ENCODE measurements at places on chromosomes 6 and 20.

- DNase-seq = no peak
Measured at GRCh38 chr6:4159491-4159890, 24.1 kb upstream of the ECI2 start.

- DNase-seq = no peak
Measured at GRCh38 chr6:71589254-71589653, 297.1 kb upstream of the RIMS1 start.

GRCh38 chr6:169292338-169293124, 38.9 kb upstream of the THBS2 start:
- DNase-seq = no peak

DNA sequence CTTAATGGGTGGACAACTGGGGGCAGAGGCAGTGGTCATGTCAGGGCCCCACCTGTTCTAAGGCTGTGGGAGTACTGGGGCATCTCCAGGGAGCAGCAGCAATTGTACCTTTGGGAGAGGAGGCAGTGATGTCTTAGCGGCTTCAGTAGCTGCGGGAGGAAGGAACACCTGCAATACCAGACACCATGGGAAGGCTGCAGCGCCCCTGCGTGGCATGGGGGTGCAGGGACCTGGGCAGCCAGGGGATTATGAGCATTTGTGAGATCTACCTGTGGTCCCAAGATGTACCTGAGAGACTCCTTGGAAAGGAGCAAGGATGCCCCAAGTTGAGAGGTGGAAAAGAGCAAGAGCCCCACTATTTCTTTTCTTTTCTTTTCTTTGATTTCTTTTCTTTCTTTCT, 112.1 kb upstream of the GPR6 start:
- no peak for DNase-seq

DNA sequence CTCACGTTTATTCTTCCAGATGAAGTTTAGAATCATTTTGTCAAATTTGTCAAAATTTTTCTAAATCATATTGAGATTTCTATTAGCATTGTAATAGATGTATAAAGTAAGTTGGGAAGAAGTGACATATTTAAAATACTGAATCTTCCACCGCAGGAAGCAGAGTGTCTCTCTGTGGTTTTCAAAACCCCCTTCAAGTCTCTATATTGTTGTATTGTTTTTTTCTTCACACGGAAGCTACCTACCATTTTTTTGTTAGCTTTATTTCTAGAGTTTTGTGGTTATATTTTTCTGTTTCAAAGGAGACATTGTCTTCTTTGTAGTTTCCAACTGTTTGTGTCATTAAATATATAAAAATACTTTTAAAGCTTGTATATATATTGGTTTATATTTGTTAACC, 188.6 kb downstream of the ZDHHC14 start:
- peak; percentile 42 for DNase-seq

GRCh38 chr6:134467620-134468019, 149.7 kb upstream of the SGK1 start:
- no peak for DNase-seq

DNA sequence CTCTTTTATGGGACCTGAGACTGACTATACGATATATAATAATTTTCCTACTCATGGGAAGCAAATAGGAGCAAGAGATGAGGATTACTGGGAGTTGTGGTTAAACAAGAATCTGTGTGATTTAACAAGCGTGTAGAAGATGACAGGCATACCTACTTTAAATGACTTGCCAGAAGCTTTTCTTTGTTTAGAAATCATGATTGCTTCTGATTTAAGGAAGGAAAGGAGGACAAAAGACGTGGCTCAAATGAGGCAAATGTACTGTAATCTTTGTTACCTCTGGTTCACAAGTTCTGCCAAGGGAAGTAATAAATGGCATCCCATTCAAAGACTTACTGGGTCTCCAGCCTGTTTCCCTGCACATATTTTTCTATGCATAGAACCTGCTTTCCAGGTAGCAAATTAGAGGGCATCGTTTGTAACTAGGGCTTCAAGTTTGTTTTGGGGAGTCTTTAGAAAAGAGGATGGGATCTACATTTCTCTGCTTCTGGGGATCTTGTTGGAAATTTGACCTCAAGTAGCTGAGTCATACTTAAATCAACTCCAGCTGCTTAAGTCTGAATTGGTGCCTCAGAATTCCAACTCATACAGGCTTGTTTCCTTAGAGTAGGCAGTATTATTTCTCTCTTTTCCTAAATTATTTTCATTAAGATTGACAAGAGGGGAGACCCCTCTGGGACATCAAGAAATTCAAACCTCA, 2.9 kb upstream of the TRMT11 start:
- no peak for DNase-seq

- DNase-seq = no peak
Measured at GRCh38 chr20:57263801-57264792, 2.3 kb downstream of the BMP7 start.

GRCh38 chr6:123509112-123509511, 127.6 kb downstream of the TRDN start:
- no peak for DNase-seq

GRCh38 chr20:5657876-5658200, 92.4 kb upstream of the SHLD1 start:
- no peak for DNase-seq

DNA sequence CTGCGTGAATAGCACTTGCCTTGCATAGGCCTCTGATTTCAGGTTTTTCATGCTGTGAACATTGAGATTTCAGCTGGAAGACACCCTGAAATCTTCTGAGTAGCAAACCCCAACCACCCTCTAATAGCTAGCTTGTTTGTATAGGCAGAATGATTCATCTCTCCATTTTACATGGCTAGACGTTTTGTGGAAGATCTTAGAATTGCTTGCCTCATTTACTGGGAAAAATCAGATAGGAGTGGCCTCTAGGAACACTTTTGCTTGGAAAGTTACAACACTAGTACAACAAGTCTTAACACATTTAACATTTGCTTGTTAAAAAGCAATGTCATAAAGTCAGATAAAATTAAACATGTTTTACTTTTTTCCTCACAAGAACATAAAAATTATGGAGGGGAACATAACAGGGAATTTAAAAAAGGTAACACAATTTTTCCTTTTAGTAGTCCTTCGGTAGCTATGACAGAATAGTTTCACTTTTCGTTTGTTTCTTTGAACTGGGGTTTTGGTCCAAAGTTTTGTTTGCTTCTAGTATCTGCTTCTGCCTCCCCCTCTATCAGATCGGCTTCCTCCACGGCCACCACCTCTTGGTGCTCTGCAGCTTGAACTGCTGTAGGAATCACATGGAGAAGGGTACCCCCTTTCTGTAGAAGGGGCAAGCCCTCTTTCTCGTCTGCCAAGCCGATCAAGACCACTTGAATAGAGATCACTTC, 102.2 kb upstream of the PTCHD4 start:
- DNase-seq = no peak

- DNase-seq = no peak
Measured at GRCh38 chr6:28807682-28808280, 116.0 kb downstream of the TRIM27 start.

- DNase-seq = no peak
Measured at GRCh38 chr6:158638324-158638854, 6.2 kb downstream of the DYNLT1 start.

DNA sequence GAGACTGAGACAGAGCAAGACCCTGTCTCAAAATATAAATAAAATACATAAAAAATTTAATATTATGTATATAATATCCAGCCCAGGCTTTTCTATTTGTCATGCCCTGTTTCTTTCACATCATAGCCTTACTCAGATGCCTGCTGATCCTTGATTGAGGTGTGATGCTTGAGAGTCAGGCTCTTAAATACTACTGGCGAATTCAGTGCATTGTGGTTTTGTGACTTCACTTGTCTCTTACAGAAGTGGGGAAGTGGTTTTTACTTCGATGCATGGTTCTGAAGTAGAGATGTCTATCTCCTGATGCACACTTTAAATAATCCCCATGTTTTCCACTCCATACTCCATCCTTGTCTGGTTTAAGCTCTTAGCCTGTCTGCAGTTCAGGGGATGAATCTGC, 29.1 kb downstream of the ASXL1 start:
- peak; percentile 60 for DNase-seq

DNA sequence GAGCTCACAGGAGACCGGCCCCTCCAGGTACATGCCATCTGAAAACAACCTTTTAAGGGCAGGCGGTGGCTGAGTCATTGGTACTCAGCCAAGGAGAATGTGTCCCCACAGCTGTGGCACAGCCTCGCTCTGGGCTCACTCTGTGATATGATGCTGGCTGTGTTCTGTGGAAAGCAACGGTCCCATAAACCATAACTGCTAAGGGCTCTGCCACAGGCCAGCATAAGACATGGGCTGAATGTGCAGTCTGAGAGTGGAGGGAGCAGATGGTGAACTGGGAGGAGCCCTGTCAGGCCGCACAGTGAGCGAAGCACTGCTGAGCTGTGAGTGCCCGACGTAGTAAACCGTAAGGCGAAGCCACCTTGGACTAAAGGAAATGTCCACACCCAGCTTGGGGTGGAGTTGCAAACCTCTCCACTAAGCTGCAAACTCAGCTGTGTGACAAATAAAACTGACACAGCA, 375.8 kb downstream of the THBS2 start:
- no peak for DNase-seq

- DNase-seq = no peak
Measured at GRCh38 chr6:142822842-142823241, 122.1 kb downstream of the HIVEP2 start.

GRCh38 chr20:35326740-35327073, 34.5 kb upstream of the FAM83C start:
- no peak for DNase-seq

All from thymus (tissue), 14 donors.